Left renal pelvis (tissue), 4 donors: ENCODE measurements at places on chromosomes 13 and 19.

DNA sequence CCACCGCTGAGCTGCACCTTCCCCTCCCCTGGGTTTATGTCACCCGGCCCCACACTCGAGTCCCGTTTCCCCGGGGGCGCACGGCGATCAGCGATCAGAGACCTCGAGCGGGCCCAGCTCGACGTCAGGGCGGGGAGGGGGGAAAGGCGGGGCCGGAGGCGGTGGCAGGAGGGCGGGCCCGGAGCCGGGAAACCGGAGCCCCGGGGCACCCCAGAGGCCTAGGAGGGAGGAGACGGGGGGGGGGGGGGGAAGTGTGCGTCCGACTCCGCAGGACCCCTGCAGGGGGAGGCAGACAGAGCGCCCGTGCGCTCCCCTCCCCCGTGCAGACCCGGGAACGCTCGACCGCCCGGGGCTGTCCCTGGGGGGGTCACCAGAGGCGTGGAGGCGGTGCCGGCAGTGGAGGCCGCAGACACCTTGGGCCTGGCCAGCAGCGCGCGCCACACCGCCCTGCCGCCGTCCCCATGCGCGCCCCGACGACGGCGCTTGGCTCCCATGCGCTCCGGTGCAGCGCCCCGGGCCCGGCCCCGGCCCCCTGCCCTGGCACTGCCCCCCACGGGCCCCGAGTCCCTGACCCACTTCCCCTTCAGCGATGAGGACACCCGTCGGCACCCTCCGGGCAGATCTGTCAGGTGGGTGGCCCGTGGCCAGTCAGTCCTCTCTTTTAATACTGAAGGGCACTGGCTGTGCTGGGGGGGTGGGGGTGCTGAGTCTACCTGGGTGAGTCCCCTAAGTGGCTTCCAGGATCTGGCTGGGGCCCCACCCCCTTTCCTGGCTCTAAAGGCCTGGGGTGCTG lies 11.8 kb downstream of the PDE4A start:
- DNase-seq, result no peak

DNA sequence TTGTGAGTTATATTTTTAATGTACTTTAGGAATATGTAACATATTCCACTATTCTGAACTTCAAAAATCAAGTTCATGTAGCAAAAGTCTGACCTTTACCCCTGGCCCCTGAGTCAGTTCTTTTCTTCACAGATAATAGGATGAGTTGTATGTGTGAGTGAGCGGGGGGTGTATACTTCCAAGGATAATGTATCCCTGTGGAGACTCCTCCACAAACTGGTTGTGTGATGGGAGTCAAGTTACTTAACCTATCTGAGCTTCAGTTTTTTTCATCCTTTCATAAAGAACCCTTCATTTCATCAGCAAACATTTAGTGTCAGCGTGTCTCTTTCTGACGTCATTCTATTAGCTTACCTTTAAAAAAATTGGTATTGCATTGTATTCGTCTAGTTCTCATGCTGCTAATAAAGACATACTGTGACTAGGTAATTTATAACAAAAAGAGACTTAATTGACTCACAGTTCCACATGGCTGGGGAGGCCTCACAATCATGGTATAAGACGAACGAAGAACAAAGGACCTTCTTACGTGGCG lies 288.1 kb upstream of the GPC6 start:
- DNase-seq, result no peak

GRCh38 chr19:45090034-45090433 lies 2.9 kb upstream of the PPP1R37 start:
- DNase-seq, result no peak

GRCh38 chr13:38970380-38971051 lies 20.1 kb downstream of the STOML3 start:
- DNase-seq, result no peak

- no peak for DNase-seq
Measured at GRCh38 chr19:15540435-15540834, 32.1 kb downstream of the CYP4F22 start.

GRCh38 chr13:21913010-21913409 lies 242.1 kb downstream of the FGF9 start:
- DNase-seq, result no peak

GRCh38 chr13:24574847-24575246 lies 62.3 kb upstream of the PARP4 start:
- no peak for DNase-seq

DNA sequence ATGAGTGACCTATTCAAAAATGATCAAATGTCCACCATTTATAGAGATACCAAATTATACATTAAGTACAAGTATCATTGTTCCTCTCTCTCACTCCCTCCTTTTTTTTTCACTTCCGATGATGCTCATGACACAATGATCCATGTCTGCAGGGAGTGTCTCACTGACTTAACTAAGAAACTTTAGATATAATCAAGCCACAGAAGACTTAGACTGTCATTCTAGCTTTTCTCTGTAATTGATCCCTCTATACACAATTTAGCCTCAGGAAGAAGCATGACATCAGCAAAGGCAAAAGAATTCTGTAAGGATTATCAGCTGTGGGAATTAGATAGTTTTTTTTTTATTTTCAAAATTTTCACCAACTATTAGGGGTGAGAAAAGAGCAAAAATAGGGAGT lies 734.9 kb upstream of the PCDH9 start:
- DNase-seq, result no peak

GRCh38 chr13:70842062-70842644 lies 733.9 kb upstream of the KLHL1 start:
- DNase-seq, result no peak

DNA sequence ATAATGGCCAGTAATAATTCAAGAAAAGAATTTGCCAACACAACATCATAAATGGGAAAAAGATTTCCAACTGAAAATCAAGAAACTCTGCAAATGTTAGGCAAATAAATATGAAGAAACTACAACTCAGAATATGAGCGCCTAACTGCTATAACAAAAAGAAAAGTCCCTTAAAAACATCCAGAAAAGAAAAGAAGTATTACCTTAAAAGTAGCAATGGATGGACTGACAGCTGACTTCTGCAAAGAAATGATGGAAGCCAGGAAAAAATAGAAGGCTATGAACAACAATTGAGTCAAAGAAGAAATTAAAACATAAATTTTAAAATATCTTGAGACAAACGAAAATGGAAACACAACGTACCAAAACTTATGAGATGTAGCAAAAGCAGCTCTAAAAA lies 482.3 kb upstream of the ZNF507 start:
- DNase-seq, result no peak

DNA sequence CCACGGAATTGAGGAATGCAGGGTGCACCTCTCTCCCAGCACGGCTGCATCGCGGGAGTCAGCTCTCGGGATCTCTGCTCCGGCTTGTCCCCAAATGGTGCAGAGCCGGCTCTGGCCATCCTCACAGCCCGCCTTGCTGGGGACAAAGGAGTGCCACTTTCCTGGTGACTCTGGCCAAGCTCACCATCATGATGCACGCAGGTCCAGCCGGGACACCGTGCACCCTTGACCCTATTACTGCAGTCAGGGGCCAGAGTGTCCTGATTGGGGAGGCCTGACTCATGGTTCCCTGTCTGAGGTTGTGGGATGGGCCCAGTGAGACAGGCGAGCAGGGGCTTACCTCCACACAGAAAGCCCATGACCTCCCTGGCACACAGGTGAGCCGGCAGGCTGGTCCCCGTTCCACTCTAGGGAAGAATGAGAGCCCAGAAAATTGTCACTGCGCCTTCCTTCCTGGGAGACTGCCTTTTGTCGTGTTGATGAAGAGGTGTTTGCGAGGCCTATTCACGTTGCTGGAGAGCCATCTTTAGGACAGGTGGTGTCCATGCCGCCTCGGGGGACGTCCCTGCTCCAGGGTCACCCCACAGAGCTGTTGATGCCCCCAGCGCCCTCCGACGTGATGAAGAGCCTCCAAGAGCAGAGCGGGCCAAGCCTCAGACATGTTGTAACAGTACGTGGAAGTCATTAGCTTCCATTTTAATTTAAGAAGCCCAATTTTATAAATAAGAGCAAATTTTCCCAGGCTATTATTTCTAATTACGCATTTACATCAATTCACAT lies 18.5 kb upstream of the VSTM2B start:
- DNase-seq, result no peak

DNA sequence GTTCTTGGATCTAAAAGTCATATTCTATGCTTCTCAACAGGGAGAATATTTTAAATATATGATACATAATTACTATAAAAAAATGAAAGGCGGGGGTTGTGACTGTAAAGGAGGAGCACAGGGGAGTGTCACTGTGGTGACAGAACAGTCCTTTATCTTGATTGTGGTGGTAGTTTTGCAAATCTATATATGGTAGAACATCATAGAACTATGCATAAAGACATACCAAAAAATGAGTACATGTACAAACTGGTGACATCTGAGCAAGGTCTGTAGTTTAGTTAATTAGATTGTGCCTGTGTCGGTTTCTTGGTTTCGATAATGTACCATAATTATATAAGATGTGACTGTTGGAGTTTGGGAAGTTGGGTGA lies 38.7 kb upstream of the GARRE1 start:
- DNase-seq, result no peak

DNA sequence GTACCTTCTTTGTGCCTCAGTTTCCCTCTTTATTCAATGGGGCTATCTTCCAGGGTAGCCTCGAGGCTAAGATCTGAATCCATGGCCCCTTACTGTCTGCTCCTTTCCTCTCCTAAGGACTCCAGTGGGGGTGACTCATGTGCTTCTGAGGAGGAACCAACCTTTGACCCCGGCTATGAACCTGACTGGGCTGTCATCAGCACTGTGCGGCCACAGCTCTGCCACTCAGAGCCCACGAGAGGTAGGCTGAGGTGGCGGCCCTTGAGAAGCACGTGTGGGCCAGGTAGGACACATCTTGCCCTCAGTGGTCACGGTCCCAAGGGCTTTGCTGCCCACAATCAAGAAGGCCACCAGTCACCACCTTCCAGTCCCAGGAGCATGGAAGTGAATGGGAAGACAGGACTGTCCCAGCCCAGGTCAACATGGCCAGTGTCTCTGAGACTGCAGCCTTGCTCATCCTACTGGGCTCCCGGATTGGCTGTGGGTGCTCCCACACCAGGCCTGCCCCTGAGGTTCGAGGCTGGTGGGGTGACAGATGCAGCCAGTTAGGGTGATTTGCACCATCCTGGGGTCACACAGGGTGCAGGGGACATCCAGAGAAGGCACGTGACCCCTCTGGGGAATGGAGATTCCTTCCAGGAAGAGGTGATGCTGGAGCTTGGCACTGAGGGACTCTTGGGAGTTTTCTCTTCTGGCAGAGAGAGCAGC lies 2.8 kb downstream of the TBC1D17 start:
- no peak for DNase-seq

- DNase-seq, result no peak
Measured at GRCh38 chr19:36151144-36152018, 866 bp downstream of the COX7A1 start.

GRCh38 chr19:1136201-1136600 lies 32.4 kb downstream of the GPX4 start:
- no peak for DNase-seq

- no peak for DNase-seq
Measured at GRCh38 chr19:55603581-55604292, 1.7 kb upstream of the ZNF865 start.

- no peak for DNase-seq
Measured at GRCh38 chr13:113742445-113743120, 16.4 kb upstream of the TMEM255B start.

DNA sequence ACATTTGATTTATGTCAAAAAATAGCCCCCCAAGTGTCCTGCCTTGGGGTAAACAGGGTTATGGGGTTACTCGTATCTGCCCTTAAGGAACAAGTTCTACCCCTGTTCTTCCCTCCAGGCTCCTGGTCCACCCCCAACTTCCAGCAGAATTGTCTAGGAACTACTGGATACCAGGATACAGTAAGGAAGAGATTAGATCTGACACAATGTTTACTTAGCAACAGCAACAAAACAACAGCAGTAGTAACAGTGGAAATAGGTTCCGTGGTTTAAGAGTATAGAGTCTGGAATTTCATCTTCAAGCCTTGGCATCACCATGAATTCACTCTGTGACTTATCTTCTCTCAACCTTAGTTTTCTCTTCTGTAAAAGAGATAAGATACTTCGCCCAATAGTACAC lies 1.7 kb upstream of the FAM98C start:
- no peak for DNase-seq

- no peak for DNase-seq
Measured at GRCh38 chr19:33767898-33768413, 28.7 kb upstream of the KCTD15 start.

DNA sequence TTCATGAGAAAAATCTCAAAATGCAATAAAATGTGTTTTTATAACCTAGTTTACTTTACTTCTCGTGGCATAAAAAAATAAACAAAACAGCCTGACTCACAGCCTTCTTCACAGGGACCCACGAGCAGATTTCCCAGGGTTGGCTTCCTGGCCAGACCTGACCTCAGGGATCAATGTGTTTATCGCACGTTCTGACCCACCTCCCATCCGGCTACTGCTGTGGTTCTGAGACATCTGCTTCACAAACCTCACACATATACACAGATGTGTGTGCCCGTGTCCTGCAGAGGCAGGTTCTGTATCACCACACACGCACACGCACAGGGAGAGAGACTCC lies 118.3 kb downstream of the COL4A2 start:
- no peak for DNase-seq

DNA sequence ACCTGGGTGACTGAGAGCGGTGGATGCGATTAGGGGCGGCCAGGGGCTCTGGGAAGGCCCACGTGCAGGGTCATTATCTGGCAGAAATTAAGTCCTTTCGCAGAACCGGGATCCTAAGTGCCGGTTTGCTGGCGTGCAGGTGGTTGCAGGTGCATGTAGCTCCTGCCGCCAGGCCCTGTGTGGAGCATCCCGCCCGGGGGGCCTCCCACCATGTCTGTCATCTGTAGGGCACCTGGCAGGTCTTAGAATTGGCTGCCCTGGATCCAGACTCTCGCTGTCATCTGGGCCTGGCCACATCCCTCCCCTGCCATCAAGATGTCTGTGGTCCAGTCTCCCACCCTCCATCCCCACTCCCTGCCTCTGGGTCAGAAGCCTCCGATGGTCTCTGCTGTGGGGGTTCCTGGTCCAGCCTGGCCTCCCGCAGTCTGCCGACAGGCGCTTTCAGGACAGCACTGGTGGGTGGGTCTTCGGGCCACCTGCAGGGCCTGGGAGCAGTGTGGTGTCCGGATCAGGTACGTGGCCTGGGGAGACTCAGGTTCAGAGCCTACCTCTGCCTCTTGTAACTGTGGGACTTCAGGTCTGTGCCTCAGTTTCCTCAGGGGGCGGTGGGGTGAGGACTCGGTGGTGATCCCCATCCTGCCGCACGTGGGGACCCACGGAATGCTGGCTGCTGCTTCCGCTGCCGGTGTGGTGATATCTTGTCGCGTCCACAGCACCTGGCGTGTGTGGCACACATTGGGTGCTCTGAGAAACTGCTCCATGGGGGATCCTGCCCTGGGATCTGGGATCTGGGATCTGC lies 5.4 kb downstream of the GNA11 start:
- no peak for DNase-seq
